Smooth muscle cell of the brain vasculature (primary cell): ENCODE measurements at places on chromosomes 5 and 9.

- DNase-seq, result no peak
Observed at GRCh38 chr9:136860933-136861873, 4.9 kb downstream of the EDF1 start.

- DNase-seq, result no peak
Observed at GRCh38 chr9:113895526-113895925, 19.4 kb downstream of the ZNF618 start.

GRCh38 chr9:28378231-28378630 lies 805.0 kb upstream of the C9orf72 start:
- DNase-seq, result no peak

DNA sequence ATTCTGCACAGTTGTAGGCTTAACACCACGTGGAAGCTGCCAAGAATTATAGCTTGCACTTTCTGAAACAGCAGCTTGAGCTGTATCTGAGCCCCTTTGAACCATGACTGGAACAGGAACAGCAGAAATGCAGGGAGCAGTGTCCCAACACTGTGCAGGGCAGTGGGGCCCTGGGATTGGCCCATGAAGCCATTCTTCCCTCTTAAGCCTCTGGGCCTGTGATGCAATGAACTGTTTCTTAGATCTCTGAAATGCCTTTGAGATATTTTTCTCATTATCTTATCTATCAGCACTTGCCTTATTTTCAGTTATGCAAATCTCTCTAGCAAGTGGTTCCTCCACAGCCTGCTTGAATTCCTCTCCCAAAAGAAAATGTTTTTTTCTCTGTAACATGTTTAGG lies 87.0 kb upstream of the MTAP start:
- no peak for DNase-seq

DNA sequence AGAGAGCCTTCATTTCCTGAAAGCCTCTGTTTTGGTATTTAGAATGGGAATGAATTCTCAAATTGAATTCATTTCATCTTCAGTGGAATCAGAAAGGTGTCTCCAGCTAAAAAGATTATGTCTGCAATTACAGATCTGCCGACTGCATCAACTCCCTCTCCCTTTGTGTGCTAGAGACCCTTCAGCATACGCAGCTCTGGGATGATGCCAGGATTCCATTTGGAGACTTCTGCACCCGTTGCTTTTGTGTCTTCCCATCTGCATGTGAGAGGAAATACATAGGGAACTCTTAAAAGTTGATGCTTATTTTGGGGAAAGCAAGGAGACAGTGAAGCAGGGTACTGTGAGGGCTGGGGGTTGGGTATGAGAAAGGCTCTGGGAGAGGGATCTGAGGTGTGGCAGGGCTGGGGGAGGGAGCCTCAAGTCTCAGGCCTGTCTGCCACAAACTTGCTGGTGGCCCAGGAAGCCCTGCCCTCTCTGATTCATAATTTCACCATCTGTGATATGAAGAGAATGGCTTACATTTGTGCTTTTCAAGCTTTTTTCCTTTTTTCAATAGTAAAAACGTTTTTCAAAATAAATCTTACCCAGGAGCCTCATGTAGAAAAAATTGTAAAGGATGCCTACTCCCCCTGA lies 89.7 kb upstream of the SAP30L start:
- no peak for DNase-seq

GRCh38 chr5:143896516-143896915 lies 84.6 kb downstream of the HMHB1 start:
- DNase-seq, result no peak

GRCh38 chr5:112870966-112871365 lies 9.9 kb downstream of the SRP19 start:
- no peak for DNase-seq

- no peak for DNase-seq
Observed at GRCh38 chr9:119662329-119662728, 293.1 kb upstream of the BRINP1 start.

- no peak for DNase-seq
Observed at GRCh38 chr5:120817044-120817985, 353.2 kb downstream of the PRR16 start.

DNA sequence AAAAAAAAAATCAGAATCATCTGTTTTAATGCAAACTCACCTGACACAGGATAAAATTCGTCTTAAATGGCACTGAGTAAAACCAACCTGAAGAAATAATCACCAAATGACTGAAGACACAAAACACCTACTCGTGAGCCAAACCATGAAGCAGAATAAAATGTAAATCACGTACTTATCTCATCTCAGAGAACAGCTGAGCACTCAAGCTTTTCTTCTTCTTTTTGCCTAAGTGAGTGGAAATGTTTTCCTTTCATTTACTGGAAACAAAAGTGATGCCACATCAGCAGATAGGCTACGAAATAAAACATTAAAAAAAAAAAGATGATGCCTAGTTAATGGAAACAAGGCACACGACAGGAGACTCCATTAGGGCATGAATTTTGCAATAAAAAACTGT lies 36.4 kb downstream of the ATPSCKMT start:
- DNase-seq, result no peak

DNA sequence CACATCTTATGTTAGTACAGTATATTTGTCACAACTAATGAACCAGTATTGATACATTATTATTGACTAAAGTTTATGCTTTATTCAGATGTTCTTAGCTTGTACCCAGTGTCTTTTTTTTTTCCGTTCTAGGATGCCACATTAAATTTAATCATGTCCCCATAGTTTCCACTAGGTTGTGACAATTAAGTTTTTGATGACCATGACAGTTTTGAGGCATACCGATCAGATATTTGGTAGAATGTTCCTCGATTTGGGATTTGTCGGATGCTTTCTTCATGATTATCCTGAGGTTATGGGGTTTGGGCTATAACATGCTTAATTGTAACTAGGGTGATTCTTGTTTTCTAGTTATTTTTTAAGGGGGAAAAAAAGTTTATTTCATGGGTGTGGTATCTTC lies 22.6 kb downstream of the PRRC2B start:
- no peak for DNase-seq
